ENCODE measurements at places on chromosomes 6 and 20.

- DNase-seq, result no peak
Observed at GRCh38 chr6:27144740-27145079, 102.8 kb upstream of the PRSS16 start.

DNA sequence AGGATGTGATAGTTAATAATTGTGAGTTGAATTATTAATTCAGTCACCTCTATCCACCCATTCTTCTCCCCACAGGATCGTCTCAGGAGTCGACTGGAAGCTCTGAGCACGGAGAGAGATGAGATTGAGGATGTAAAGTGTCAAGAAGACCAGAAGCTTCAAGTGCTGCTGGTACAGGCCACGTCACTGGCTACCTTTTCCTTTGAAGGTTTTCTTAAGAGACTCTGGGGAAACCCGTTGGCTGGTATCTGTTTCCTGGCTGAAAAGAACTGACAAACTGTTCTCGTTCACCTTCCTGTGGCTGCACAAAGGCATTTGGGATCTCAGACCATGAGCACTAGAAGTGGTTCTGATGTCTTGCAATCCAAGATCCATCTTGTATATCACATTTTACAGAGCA, 3.8 kb downstream of the TRIM15 start:
- no peak for DNase-seq

DNA sequence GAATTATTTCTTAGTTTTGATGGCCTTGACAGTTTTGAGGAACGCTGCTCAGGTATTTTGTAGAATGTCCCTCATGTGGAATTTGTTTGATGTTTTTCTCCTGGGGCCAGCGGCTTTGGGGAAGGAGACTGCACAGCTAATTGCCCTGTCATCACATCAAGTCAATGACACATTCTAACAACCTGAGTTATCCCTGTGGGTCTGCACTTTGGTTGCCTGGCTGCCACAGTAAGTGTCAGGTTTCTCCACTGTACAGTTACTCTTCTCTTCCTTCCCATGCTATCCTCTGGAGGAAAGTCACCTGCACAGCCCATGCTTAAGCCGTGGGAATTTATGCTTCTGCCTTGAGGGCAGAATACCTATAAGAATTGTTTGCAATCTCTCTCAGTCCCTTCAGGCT, 1.4 kb upstream of the TREML4 start:
- DNase-seq, result no peak

DNA sequence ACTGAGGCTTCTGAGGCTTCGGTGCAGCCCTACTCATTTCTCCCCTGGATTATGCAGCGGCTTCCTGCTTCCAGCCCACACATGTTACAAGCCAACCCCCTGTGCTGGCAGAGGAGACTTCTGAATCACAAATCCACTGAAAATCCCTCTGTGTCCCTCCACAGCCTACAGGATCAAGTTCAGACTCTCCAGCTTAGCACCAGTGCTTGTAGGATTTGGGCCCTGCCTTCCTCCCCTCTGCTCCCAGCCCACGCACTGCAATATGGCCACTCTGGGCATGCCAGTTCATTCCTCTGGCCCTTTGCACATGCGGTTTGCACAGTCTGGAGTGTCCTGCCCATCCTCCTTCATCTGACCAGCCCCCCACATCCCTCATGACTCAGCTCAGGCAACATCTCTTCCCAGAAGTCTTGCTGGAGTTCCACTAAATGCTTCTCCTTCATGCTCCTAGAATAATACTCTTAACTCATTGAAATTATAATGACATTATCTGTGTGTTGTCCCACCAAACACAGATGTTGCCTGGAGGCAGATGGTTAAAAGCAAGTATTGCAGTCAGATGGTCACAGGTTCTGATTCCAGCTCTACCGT, 15.9 kb upstream of the MDGA1 start:
- no peak for DNase-seq

DNA sequence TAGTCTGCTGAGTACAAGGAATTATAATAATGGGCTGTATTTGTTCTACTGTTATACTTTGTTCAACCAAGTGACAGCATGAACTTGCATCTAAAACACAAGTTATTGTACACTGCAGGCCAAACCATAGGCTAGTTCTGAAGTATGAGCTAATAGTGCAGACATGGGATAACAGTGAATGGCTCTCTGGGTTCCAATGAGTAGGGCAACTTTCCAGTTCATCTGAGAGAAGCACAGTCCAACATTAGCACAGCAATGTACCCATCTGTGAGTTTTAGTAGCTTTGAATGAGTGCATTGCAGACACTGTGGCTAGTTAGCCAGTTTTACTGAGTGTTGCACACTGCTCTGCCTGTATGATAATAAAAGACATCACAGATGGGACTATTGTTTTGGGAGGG, 56.5 kb upstream of the FUT9 start:
- DNase-seq, result no peak

DNA sequence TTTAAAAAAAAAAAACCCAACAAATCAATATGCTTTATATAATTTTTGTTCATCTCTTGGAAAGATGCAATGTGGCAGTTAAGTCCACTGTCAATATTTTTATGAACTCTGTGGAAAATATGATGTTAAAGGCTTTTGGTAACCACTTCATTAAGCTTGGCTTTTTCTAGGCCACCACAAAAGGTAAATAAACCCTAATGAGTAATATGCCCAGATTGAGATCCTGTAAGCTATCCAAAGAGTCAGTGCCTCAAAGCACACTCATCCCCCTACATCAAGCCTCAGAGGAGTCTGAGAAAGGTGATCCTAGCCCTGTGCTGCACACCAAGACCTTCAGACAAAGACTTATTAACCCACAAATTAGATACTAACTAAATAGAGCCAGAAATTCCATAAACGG, 121.1 kb downstream of the CDC5L start:
- no peak for DNase-seq

DNA sequence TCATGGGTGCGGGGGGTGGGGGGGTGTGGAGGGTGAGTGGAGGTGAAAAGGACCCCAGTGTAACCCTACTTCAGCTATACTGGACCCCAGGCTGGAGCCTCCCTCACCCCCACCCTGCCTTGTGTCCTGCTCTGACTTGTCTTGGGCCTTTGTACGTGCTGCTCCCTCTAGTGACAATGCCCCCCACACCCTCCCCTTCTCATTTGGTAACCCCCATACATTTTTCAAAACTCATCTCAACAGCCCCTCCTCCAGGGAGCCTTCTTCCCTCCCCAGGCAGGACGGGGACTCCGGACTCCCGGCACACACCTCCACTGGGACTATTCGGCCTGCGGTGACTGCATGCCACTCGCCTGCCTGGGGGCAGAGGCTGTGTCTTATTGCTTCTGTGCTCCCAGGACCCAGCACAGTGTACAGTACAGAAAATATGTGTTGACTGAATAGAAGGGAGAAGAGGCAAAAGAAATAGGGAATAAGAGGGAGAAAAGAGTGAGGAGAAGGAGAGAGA, 108.2 kb downstream of the VEGFA start:
- DNase-seq, result no peak

DNA sequence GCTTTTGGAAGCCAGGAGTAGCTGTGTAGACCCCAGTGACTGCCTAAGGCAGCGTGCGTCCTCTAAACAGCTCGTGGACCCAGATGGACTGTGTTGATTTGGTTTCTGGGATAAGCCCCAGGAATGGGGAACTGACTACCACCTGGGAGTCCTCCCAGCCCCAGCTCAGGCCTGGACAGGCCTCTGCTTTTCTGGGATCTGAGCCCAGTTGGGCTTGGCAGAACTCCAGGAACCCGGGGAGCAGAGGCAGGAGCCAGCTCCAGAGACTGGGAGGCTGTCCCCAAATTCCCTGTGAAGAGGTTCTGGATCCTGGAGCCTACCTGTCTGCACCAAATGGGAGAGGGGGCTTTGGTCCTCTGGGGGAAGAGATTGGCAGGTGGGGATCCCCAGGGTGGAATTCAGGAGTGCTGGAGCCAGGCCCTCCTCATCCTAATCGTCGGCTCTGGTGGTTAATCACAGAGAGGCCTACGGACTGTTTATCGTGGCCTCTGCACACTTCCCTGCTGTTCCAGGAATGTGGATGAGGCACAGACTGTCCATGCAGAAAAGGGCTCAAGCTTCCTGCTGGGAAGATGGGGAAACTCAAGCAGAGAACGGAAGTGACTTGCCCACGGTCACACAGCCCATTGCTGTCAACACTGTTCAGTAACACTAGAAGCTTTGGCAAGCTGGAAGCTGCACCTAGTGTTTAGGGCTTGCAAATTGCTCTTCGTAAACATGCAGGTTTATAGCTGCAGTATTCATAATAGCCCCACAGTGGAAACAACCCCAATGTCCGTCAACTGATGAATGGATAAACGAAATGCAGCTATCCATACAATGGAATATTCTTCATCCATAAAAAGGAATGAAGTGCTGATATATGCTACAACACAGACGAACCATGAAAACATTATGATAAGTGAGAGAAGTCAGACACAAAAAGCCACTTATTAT, 100.6 kb downstream of the KCNB1 start:
- DNase-seq, result no peak

DNA sequence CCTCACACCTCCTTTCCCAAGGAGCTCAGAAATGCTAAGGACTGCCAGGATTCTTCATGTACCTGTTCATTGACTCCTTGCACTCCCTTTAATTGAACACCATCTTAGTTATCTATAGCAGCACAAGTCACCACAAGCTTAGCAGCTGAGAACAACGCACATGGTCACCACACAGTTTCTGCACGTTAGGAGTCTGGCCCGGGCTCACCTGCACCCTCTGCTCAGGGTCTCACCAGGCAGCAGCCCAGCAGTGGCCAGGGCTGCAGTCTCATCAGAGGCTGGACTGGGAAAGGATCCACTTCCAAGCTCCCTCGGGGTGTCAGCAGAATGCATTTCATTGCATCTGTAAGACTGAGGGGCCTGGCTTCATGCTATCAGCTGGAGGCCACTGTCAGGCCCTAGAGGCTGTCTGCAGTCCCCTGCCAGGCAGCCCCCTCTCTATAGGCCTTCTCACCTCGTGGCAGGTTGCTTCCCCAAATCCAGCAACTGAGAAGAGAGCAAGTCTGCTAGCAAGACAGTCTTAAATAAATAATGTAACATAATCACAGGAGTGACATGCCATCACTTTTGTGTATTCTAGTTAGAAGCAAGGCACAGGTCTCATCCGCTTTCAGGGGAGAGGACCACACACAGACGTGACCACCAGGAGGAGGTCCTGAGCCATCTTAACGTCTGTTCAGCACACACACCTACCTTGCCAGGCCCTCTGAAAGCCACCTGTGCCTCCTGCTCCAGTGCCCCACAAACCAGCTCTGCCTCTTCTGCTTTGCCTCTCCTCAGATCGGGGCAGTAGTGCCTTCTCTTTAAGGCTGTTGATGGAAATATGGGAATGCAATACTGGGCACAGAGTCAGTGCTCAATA, 165.2 kb upstream of the CST7 start:
- no peak for DNase-seq

- no peak for DNase-seq
Observed at GRCh38 chr6:16057446-16057845, 71.4 kb upstream of the MYLIP start.

GRCh38 chr20:41051009-41051825, 22.6 kb downstream of the TOP1 start:
- DNase-seq, result no peak

- DNase-seq, result no peak
Observed at GRCh38 chr20:47515843-47516242, 14.2 kb downstream of the NCOA3 start.

GRCh38 chr6:111918825-111919224, 45.6 kb upstream of the FYN start:
- no peak for DNase-seq

DNA sequence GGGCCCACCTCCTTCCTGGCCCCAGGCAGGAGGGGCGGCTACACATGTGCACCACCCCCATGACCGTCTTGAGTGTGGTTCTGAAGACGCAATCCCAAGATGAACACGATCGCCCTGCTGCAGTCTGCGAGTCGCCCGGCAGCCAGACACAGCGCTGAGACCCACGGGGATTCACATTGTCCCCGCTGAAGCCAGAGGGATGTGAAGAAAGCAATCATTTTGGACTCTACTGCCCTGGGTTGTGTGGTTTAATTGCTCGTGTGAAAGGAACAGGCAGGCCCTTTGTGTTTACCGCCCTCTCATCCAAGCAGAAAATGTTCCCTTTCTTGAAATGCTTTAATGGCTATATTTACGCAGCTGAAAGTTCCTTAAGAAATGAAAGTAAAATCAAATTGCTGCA, 279.5 kb downstream of the TAF4 start:
- no peak for DNase-seq

DNA sequence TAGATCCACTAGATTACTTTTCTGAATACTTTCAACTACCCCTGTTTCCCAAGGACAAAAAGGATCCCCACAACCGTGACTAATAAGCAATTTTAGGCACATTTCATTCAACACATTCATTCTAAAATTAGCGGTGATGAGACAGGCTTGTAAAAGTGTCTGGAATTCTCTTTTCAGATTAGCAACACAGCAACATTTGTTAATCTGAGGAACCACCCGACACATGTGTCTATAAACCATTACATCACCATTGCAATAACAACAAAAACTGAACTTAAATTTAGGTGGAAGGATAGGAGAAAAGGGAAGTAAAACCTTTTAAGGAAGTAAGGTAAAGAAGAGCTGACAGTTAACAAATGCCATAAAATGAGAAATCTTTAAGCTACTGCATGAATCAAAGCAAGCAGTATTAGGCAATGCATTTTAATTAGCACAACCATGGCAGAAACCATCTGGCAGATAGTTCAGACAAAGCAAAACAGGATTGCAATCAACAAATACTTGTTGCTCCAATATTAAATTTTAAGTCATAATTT, 49.1 kb downstream of the MAP3K7 start:
- DNase-seq, result no peak

- DNase-seq, result no peak
Observed at GRCh38 chr6:149493761-149494320, 9.0 kb upstream of the ZC3H12D start.

DNA sequence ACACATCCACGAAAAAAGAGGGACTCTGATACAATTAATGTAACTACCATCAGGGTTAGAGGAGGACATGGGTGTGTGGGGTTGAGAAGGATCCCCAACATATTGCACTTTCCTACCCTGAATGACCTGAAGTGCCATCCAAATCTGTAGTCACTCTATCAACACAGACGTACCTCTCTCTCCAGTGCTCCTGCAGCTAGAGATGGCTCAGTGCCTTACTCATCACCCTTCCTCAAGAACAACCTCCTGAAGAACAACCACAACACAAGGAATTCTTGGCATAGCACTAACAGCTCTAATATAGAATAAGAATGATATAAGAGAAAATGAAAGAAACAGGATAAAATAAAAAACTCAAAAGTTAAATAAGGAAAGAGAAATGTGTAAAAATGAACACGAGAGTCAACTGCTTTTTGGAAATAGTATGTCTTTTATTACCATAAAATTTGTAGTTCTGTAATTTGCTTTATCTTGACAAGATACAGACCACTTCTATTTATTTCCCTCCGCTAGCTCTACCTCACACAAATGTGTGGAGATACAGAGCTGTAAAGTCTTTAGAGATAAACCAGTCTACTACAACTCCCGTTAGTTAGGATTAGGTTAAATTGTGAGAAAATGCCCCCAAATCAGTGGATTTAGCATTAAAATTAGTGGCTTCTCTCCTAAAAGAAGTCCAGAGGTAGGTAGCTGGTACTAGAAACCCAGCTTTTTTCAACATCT, 63.9 kb downstream of the REV3L start:
- DNase-seq, result no peak

- DNase-seq, result no peak
Observed at GRCh38 chr20:36784900-36785299, 11.3 kb upstream of the DSN1 start.

GRCh38 chr6:2190661-2191389, 54.6 kb downstream of the GMDS start:
- no peak for DNase-seq
